ENCODE measurements at places on chromosomes 5 and 9. TPM values are rescaled to one million over a fixed set of nuclear protein-coding genes. Genes with fewer than 3 reads are reported as not detected.

The CRB2 gene
- not detected for total RNA-seq

The PRRC2B gene
- 57.3 TPM for total RNA-seq

The SPATA31A3 gene
- total RNA-seq = not detected

The FOXD4L5 gene
- total RNA-seq = not detected

The IFNA13 gene
- total RNA-seq = not detected

The CMYA5 gene
- total RNA-seq = 0.59 TPM

The TAF1L gene
- total RNA-seq = not detected

The HTR4 gene
- not detected for total RNA-seq

The GHR gene
- total RNA-seq = 11.8 TPM

The CAMLG gene
- 33.2 TPM for total RNA-seq

The PDE8B gene
- total RNA-seq = not detected

The MELK gene
- 38.9 TPM for total RNA-seq

The KCNIP1 gene
- not detected for total RNA-seq

The OR1J2 gene
- 0.20 TPM for total RNA-seq

The MAMDC2 gene
- 1.8 TPM for total RNA-seq

The PITX1 gene
- 1.8 TPM for total RNA-seq

The ACSL6 gene
- total RNA-seq = not detected

The TMEM174 gene
- total RNA-seq = not detected

The LCN9 gene
- total RNA-seq = not detected

The STPG3 gene
- not detected for total RNA-seq

The TICAM2 gene
- 6.2 TPM for total RNA-seq

The HEMGN gene
- not detected for total RNA-seq

The RGS7BP gene
- not detected for total RNA-seq

The CCL19 gene
- total RNA-seq = not detected

The IL7R gene
- total RNA-seq = 0.37 TPM

The OGN gene
- 4.0 TPM for total RNA-seq

The PCDHA6 gene
- under 0.01 TPM for total RNA-seq

The GMCL2 gene
- not detected for total RNA-seq

The COL15A1 gene
- 6.8 TPM for total RNA-seq

The CDH9 gene
- not detected for total RNA-seq

The WWC1 gene
- total RNA-seq = 4.9 TPM

The TRIM41 gene
- 14.5 TPM for total RNA-seq

The TPPP gene
- not detected for total RNA-seq

The CD14 gene
- total RNA-seq = 0.98 TPM

All from subcutaneous preadipocyte (primary cell).